ENCODE measurements at places on chromosomes 3 and 15. TPM values are rescaled to one million over a fixed set of nuclear protein-coding genes. Genes with fewer than 3 reads are reported as not detected.

GRCh38 chr15:26103002-26103404 lies 239.9 kb upstream of the ATP10A start:
- no peak for DNase-seq

- DNase-seq, result no peak
These were observed 85.8 kb downstream of the GAP43 start for GRCh38 chr3:115709093-115709492.

- no peak for DNase-seq
These were observed 7.1 kb downstream of the WDR72 start for GRCh38 chr15:53752406-53752805.

DNA sequence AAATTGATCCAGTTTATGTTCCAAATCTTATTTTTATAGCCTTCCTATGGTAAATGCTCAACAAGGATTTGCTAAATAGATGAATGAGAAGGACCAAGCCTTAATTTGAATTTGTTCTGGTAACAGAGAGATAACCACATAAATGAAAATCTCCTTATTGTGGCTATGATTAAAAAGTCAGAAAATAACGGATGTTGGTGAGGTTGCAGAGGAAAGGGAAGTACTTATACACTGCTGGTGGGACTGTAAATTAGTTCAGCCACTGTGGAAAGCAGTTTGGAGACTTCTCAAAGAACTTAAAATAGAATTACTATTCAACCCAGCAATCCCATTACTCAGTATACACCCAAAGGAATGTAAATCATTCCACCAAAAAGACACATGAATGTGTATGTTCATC lies 26.2 kb downstream of the AAGAB start:
- no peak for DNase-seq

- no peak for DNase-seq
These were observed 151.8 kb downstream of the SYNPR start for GRCh38 chr3:63429905-63430304.

DNA sequence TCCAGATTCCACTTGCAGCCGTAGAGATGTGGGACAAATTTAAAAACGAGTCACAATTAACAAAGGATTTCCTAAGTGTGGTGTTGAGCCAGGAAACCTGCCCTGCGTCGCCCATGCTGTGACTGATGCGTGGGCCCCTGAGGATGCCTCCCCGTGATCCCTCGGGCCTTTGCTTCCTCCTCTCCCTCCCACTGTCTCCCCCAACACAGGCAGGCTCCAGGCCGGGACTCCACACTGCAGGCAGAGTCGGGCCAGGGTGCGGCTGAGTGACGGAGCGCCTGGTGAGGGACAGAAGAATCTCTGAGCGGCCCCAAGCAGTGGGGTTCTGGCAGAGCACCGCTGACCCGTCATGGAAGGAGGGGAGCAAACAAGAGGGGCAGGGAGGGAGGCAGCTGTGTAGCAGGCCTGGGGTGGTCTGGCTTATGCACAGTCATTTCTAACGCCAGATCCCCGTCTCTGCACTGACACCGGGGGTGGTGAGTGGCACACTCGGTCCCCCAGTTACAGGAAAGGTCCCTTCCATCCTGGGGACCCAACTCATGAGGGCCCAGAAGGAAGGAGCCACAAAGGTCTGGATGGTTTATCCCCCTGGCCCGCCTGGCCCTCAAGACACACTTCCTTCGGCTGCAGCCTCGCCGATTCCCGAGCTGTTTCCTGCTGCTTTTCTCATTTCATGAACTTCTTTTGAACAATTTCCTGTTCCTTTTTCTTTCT lies 91.0 kb downstream of the XXYLT1 start:
- DNase-seq, result no peak

GRCh38 chr15:76575679-76576078 lies 239.1 kb downstream of the ISL2 start:
- no peak for DNase-seq

GRCh38 chr3:46913644-46914043 lies 36.1 kb downstream of the PTH1R start:
- no peak for DNase-seq

DNA sequence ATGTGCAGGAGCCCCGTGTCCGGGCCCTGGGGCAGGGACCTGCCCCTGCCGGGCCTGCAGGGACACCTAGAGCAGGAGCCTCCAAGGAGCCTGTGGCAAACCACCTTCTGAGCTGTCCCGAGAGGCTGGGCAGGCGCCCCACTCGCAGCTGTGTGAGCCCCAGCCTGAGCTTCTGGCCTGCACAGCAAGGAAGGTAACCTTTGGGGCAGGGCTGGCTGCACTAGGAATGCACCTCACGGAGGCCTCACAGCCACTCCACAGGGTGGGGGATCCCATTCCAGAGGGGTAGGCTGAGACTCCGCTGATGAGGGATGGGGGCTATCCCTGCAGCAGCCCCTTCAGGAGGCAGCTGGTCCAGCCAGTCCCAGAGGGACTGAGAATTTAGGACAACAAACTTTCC lies 68.1 kb downstream of the DNAJB8 start:
- no peak for DNase-seq

DNA sequence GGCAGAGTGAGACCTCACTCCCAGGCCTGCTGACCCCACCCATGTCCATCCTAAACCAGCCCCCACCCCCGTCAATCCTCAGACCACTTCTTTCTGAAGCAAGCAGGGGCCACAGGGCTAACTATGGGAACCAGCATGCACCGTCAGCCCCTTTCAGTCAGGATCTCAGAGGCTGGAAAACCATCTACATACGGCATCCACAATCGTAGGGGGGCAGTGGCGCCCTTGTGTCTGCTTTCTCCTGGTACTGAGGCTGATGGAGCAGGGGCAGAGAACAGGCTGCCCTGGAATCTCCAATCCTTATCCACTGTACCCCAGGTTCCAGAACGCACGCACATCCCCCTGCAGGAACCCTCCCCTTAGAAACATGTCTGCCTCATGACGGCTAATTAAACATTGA lies 56.6 kb downstream of the XXYLT1 start:
- no peak for DNase-seq

- DNase-seq, result no peak
These were observed 57.2 kb upstream of the TOPAZ1 start for GRCh38 chr3:44184319-44184953.

DNA sequence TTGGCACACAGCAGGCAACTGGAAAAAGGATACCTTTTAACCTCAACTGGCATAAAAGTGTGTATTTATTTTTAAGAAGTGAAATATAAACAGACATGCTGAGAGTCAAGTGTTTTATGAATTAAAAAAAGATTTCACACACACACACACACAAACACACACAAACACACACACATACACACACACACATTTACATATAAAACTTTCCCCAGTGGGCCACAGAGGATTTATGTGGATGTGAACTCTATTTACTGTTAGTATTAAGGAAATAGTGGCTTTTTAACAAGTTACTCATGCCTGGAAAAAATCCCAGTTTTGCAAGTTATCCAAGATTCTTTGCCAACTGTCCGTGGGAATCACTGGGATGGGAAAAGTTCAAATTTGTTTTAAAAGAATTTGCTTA lies 725.9 kb upstream of the NR2F2 start:
- DNase-seq, result peak; percentile 94

GRCh38 chr15:91911844-91912243 lies 58.3 kb downstream of the SLCO3A1 start:
- no peak for DNase-seq

GRCh38 chr15:98937413-98938104 lies 70.0 kb downstream of the PGPEP1L start:
- no peak for DNase-seq

DNA sequence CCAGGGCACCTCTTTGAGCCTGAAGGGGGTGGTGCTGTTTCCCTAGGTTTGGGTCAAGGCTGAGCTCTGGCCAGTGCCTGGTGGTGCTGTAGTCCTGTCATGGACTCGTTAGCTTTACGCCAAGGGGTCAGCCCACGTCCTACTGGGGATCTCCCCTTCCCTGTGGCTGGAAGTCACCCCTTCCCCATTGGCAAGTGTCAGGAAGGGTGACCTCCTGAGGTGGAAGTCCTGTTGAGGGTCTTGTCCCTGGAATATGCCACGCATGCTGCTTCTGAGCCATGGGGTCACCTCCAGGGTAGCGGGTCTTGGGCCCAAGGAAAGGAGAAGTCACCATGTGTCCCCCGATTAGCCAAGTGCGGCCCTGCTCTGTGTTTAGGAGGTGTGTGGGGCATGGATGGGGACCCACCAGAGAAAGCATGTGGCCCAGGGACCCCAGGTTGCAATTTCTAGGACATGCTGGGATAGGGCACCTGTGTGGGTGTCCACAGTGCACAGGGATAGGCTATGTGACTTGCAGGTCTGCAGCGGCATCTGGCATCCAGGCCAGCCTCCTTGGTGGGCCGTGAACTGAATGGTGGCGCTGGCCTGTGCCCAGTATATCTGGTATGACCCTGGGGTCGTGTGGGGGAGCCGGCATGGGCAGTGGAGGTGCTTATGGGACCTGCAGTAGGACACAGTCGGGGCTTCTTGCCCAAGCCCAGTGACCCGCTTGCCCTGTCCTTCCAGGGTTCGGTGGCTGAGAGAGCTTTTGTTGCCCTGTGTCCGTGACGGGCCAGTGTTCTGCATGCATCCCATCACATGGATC lies 226.7 kb downstream of the SNRPN start:
- no peak for DNase-seq

- DNase-seq, result no peak
These were observed 399.0 kb upstream of the ARRDC4 start for GRCh38 chr15:97561529-97561928.

DNA sequence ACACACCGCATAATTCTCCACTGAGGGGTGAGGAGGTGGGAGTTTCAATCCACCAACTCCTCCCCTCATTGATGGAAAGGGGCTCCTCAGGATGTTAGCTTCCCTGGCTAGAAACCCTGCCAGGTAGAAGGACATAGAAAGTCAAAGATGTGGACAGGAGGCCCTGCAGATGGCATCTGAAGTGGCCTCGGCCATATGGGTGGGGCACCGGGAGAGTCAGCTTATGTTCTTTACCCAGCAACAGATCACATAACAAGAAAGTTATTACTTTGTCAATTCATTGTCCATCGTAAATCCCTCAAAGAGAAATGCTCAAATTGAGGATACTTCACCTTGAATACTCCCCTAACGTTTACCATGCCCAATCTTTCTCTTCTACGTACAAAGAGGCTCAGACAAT lies 97.3 kb upstream of the ARHGEF3 start:
- DNase-seq, result no peak

DNA sequence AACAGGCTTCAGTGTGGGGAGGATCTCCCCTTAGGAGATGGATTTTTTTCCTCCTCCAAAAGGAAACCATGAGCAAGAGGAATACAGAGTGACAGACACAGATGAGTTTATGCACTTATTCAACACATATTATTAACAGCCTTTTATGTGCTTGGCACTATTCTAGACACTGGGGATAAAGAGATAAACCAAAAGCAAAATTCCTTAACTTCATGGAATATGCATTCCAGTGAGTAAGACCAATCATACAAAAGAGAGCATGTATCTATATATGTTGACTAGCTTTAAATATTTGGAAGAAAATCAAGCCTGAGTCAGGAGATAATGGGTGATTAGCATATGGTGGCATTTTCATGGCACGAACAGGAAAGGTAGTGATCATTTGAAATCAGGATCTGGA lies 284.4 kb upstream of the RASGRP1 start:
- no peak for DNase-seq

The IL5RA gene
- total RNA-seq, result not detected

The TM6SF1 gene
- 30.9 TPM for total RNA-seq

The THAP10 gene
- total RNA-seq, result 0.87 TPM

The RTP1 gene
- not detected for total RNA-seq

The RFX7 gene
- 2.2 TPM for total RNA-seq
